Mesenchymal stem cell (in vitro differentiated cells and primary cell): ENCODE measurements at places on chromosomes 7 and 10.

- DNase-seq, result peak; percentile 69
Measured at GRCh38 chr10:125707541-125708468, 11.7 kb upstream of the EDRF1 start.

DNA sequence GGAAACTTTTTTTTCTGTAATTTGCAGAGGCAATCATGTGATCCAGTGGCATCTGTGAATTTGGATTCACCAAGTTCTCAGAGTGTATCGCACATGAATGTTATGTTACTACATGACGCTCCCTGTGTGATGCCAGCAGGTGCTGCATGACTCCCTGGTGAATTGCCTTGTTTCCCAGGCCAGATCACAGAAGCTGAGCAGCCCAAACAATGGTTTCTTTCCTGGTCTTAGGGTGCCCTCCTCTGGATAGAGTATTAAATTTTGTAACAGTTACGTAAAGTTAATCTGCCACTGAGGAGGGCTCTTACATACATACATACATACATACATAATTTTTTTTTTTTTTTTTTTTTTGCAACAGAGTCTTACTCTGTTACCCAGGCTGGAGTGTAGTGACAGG is 3.6 kb downstream of the ZSCAN21 start:
- DNase-seq, result peak; percentile 80

- no peak for DNase-seq
Measured at GRCh38 chr7:33093266-33093665, 15.9 kb downstream of the RP9 start.

- DNase-seq, result no peak
Measured at GRCh38 chr10:31584876-31585275, 265.9 kb downstream of the ZEB1 start.

- DNase-seq, result no peak
Measured at GRCh38 chr7:80098795-80099194, 35.8 kb upstream of the GNAI1 start.

- DNase-seq, result no peak
Measured at GRCh38 chr7:64555046-64555445, 7.8 kb downstream of the ZNF680 start.

- DNase-seq, result no peak
Measured at GRCh38 chr7:91634485-91635177, 245.9 kb downstream of the MTERF1 start.

DNA sequence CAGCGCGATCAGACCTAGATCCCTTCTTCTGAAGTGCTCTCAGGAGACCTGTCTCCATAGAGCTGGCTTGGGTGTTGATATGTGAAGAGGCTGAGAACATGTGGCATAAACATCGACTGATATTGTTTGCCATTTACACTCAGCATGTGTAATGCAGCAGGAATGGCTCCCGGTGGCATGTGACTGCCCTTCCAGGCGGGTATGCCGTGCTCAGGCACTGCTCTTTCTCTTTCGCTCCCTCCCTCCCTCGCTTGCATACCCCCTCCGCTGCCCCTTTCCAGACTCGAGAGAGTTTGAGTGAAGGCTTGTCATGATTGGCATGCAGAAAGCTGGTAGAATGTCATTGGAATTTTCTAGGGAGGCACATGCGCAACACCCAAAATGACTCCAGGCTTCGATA is 107.3 kb upstream of the PDCD4 start:
- no peak for DNase-seq

DNA sequence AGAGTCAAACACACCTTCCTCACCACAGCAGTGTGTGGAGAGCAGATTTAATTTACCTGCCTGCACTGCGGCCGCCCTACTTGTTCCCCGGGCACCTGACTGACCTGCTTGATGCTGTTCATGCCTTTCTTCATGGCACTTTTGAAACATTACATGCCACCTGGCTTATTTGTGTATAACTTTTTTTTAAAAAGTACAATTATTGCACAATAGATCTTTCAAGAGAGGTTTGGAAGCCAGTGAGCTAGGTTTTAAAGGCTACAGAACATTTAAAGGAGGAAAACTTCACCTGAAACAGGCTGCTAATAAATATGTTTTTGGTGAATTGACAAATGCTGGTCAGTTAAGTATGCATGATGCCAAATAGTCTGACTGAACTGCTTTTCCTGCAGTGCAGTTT is 33.1 kb downstream of the SLC18A2 start:
- no peak for DNase-seq

- DNase-seq, result no peak
Measured at GRCh38 chr7:4093483-4093882, 588.6 kb upstream of the FOXK1 start.

DNA sequence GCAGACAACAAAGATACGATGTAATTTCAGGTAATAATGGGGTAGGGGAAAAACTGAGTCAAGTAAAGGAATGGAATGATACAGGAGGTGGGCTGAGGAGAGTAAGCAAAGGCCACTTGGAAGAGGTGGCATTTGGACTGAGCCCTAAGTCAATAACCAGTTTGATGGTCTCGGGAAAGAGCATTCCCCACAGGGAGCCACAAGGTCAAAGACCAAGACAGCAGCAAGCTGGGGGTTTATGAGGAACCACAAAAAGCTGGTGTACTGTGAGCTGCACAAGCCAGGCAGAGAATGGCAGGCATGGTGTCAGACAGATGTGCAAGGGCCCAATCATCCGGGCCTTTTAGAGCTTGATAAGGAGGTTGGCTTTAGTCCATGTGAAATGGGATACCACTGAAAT is 98.7 kb downstream of the NOC3L start:
- no peak for DNase-seq

DNA sequence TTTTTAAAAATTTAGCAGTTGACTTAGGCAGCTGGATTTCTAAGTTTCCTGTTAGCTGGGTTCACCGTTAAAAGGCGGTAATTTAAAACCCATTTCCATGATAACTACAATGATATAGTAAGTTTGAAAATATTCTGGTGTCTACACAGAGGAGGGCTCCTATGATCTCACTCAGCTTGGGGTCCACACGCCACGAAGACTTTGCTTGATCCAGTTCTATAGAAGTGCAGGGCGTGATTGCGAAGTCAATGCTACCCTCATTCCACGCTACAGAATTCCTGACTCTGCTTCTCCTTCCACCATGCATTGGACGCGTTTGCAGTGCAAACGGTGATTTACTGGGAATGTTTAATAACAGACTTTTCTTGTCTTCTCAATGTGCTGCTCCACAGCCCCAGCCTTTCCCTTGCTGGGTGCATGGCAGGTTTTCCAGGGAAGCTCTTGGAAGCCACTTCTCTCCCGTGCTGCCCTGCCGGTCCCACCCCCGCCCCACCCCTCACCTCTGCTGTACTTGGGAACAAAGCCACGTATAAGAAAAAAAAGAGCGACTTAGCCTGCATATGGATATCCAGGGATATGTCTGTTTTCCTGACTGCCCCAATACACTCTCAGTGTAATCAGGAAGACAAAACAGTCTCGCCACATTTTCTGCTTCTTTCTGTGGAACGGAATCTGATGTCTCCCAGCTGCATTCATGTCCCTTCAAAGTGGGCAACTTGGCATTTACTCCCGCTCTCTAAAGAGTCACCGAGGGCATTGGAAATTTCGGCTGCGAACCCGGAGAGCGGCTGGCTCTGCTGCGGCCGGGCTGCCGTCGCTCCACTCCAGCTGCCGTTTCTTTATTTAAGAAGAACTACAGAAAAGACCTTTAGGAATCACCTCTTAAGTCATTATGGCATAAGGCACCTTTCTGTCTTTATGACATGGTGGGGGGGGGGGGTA is 434.4 kb upstream of the MGMT start:
- no peak for DNase-seq

DNA sequence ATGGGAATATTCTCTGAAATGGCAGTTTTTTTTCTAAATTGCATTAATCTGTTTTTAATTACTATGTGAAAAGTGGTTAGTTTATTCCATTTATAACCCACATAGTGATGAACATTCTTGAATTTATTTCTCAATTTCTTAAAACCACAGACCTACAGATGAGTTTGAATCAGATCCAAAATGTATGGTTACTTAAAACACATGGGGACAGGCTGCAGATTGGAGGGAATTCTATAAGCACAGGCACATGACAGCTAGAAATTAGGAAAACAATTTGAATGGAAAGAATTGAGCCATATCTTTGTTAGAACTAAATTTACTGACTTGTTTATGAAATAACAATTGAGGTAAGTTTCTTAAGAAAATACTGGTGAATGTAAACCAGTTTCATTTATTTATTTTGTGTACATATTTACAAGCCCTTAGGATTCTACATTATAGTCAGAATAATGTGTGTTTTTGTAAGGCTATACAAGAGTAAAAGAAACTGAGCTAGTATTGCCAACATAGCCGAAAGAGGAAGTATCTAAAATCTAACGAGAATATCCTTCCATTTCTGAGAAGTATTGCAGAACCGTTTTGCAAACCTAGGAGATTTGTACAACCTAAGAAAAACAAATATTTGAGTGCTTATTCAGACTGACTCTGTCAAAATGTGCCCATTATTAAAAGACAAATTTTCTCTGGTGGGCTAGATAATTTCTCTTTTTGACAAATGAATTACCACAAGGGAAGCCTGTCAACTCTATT is 434.3 kb upstream of the SEMA3D start:
- DNase-seq, result no peak

GRCh38 chr7:106617860-106618259 is 43.1 kb downstream of the CCDC71L start:
- DNase-seq, result no peak

DNA sequence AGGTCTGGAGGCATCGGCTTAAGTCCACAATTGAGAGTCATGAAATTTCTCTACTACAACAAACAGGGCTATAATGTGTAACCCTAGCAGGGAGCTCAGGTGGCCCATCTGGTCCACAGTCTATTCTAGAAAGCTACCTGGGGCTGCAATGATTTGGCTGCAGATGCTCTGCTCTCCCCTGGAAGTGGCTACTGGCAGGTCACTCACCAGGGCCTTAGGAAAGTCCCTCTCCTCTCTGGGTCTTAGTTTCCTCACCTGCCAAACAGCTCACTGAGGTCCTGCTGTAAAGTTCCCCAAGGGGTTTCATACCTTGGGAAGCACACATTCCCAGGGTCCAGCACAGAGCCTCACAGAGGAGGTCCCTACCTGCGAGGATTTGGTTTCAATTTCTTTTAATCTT is 2.5 kb downstream of the IGFBP3 start:
- DNase-seq, result peak; percentile 7

DNA sequence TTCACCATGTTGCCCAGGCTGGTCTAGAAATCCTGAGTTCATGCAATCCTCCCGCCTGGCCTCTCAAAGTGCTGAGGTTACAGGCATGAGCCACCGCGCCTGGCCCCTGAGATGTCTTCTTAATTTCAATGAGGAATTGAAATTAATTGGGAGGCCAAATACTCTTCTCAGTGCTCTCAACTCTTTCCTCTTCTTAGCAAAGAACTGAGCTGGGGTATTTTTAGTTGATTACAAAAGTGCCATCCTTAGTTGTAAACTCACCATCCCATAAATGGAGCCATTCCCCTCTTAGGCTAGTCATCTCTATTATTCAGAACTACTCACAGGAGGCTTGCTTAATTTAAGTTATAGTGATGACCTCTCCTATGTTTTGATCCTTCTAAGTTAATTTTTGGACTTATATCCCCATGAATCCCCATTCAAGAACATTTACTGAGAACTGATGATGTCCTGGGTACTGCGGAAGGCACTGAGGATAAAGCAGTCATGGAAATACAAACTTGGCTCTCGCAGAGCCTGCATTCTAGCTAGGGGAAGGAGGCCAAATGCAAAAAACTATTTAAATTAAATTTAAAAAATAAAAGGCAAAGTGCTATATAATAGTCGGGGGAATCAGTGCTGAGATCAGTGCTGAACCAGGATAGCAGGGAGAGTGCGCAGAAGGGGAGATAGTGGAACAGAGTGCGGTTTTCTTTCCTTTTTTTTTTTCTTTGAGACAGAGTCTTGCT is 145.3 kb downstream of the SFMBT2 start:
- DNase-seq, result no peak

- DNase-seq, result peak; percentile 38
Measured at GRCh38 chr10:7872041-7872442, 53.7 kb downstream of the TAF3 start.

DNA sequence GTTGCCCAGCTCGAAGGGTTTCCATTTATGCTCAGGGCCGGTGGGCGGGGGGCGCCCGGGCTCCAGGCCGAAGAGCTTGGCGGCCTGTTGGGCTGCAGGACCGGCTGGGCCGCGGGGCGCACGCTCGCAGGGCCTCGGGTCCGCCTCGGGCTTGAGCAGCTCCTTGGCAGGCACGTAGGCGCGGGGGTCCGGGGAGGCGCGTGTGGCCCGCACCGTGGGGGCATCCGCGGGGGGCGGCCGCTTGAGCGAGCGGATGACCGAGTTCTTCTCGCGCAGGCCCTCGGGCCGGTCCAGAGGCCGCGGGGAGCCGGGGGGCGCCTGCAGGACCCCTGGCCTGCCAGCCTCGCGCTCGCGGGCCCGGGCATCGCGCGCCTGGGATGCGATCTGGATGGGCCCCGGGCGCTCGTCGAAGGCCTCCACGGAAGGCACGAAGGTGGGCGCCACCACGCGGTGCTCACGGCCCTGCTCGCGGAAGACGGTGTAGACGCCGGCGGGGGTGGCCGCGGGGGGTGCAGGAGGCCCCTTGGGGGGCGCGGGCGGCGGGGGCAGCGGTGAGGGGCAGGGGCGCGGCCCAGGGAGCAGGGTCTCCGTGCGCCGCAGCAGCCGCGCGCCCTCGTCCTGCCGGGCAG is 35.2 kb downstream of the TNRC18 start:
- no peak for DNase-seq

GRCh38 chr7:1646957-1647891 is 22.9 kb upstream of the ELFN1 start:
- DNase-seq, result no peak

GRCh38 chr7:27066148-27066547 is 29.7 kb downstream of the HOXA1 start:
- peak; percentile 44 for DNase-seq

- DNase-seq, result no peak
Measured at GRCh38 chr7:123961771-123962170, 36.7 kb downstream of the SPAM1 start.

DNA sequence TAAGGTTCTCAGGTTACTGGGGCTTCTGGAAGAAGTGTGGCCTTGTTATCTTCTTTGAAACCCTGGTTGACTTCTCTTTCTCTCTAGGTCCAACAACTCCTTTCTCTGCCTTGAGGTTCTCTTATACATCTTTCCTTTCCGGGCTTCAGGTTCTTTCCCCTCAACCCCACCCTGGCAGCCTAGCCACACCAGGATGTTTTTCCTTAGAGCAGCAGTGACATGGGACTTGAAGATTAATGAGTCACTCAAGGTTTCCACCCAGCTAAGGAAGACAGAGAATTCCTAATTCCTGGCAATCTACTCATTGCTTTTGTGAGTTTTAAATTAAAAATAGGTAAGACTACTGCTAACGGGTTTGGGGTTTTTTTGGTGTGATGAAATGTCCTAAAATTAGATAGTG is 121.8 kb upstream of the HPS1 start:
- peak; percentile 34 for DNase-seq
